Sigmoid colon (tissue), 7 donors: ENCODE measurements at places on chromosomes 3 and 15. TPM values are rescaled to one million over a fixed set of nuclear protein-coding genes. Genes with fewer than 3 reads are reported as not detected.

DNA sequence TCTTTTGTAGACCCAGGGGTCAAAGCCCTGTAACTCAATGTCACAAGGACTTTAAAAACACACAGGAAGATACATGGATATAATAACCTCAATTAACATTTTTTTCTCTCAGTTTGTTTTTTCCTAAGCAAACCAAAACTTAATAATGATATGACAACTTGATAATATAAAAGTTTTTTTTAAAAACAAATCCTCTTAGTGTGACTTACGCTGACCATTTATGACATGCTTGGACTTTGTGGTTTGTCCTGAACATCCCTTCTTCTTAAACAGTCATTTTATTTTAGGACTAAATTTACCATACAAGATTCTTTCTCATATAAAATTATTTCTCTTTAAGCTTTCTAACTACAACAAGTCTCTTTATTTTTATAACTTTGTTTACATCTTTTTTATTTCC lies 25.4 kb upstream of the FAM3D start:
- H3K4me1 ChIP-seq, result no peaks in the 10 kb centered on the region
- DNase-seq, result no peak
- no peaks in the 10 kb centered on the region for H3K36me3 ChIP-seq
- no peak overlapping the region for H3K27ac ChIP-seq
- H3K27me3 ChIP-seq, result no peaks in the 10 kb centered on the region

DNA sequence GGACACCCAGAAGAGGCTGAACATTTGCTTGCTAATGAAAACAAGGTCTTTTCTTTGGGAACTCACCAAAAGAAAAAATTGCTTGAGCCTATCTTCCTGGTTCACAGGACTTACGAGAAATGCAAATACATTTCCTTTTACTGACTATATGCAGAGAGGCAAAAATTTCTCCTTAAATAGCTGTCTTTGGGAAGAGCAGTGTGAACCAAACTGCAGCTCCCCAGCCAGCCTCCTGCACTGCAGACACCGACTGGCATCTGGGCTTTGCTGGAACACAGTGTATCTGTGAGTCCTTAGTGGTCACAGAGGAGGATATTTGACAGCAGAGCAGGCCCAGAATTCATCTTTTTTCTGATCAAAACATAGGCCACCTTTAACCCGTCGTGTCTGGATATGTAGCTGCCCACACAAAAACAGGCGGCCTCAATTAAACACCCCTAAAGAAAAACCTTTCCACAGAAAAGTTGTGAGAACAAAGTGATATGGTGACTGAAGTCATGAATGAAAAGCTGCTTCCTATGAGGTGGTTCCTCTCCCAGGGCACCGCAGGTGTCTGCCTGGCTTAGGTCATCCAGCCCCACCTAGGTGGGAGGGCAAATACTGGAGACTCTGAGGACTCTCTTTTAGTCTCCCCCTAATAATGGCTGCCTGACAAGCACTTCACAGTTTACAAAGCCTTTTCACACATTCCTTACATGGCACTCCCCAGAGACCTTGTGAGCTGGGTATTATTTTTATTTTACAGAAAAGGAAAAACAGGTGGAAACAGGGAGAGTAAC lies 46.1 kb upstream of the TMEM158 start:
- no peaks in the 10 kb centered on the region for H3K4me1 ChIP-seq
- H3K27me3 ChIP-seq, result no peaks in the 10 kb centered on the region
- no peak for DNase-seq
- no peak overlapping the region for H3K27ac ChIP-seq

- no peaks in the 10 kb centered on the region for H3K36me3 ChIP-seq
- H3K27me3 ChIP-seq, result no peaks in the 10 kb centered on the region
- no peak overlapping the region for H3K4me3 ChIP-seq
These were observed 44.4 kb downstream of the COL6A5 start for GRCh38 chr3:130389743-130390478.

The AGBL1 gene
- total RNA-seq, result not detected

- H3K27me3 ChIP-seq, result no peaks in the 10 kb centered on the region
- H3K36me3 ChIP-seq, result no peaks in the 10 kb centered on the region
- peaks cover 17% of the 10 kb centered on the region for H3K4me1 ChIP-seq
- no peak for DNase-seq
These were observed 427.0 kb upstream of the RARB start for GRCh38 chr3:25000971-25001591.

The CHRM5 gene
- not detected for total RNA-seq

The ERICH6 gene
- total RNA-seq, result not detected

The SERPINI2 gene
- total RNA-seq, result not detected

The LMCD1 gene
- 20.7 TPM for total RNA-seq

The GOLGA8S gene
- 0.36 TPM for total RNA-seq

DNA sequence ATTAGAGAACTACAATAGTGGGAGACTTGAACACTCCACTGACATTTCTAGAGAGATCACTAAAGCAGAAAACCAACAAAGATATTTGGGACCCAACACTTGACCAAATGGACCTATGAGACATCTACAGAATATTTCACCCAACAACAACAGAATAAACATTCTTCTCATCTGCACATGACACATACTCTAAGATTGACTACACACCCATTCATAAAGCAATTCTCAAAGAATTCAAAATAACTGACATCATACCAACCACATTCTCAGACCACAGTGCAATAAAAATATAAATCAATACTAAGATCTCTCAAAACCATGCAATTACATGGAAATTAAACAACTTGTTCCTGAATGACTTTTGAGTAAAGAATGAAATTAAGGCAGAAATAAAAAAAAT lies 473.7 kb downstream of the LPP start:
- no peaks in the 10 kb centered on the region for H3K36me3 ChIP-seq
- no peak for DNase-seq
- H3K27me3 ChIP-seq, result no peaks in the 10 kb centered on the region
- H3K27ac ChIP-seq, result peak overlapping the region; percentile 72

- H3K36me3 ChIP-seq, result no peaks in the 10 kb centered on the region
- H3K4me3 ChIP-seq, result no peak overlapping the region
- H3K4me1 ChIP-seq, result no peaks in the 10 kb centered on the region
- H3K27me3 ChIP-seq, result no peaks in the 10 kb centered on the region
- DNase-seq, result no peak
These were observed 66.4 kb downstream of the SCN5A start for GRCh38 chr3:38582941-38583645.

DNA sequence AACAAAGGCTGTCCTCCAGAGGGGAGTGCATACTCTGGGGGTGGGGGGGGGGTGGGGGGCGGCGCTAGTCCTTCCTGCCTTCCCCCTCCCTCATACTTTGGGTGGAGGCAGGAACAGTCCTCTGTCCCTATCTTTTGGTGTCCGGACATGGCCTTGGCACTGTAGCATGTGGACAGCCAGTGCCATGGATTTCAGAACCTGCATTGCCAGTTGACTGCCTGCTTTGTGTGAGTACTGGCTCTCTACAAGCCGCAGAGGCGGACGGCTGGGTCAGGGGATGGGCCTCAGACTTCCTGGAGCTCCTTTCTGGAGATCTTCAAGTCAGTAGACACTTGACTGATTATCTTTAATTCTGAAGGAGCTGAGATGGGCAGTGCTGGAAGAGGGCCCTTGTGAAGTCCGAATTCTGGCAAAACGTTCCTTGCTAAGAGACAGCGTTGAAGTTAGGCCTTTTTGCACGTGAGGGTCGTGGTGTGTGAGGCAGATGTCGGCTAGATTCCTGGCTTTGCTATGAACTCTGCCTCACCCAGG lies 2.5 kb downstream of the CLDN11 start:
- H3K27me3 ChIP-seq, result peaks cover 32% of the 10 kb centered on the region
- no peaks in the 10 kb centered on the region for H3K36me3 ChIP-seq
- H3K4me3 ChIP-seq, result no peak overlapping the region
- no peaks in the 10 kb centered on the region for H3K4me1 ChIP-seq

- no peak overlapping the region for H3K27ac ChIP-seq
- no peaks in the 10 kb centered on the region for H3K4me1 ChIP-seq
- no peaks in the 10 kb centered on the region for H3K27me3 ChIP-seq
- no peak overlapping the region for H3K4me3 ChIP-seq
- no peaks in the 10 kb centered on the region for H3K36me3 ChIP-seq
These were observed 662.9 kb downstream of the SQOR start for GRCh38 chr15:46297766-46298165.

- no peak for DNase-seq
- no peaks in the 10 kb centered on the region for H3K27me3 ChIP-seq
- peaks cover 34% of the 10 kb centered on the region for H3K4me1 ChIP-seq
- H3K27ac ChIP-seq, result no peak overlapping the region
These were observed 71.5 kb downstream of the GSK3B start for GRCh38 chr3:120022729-120023128.

GRCh38 chr3:188339410-188340295 lies 185.7 kb downstream of the LPP start:
- H3K27me3 ChIP-seq, result no peaks in the 10 kb centered on the region
- H3K27ac ChIP-seq, result peak overlapping the region; percentile 55
- DNase-seq, result no peak
- H3K4me1 ChIP-seq, result peaks cover 88% of the 10 kb centered on the region
- H3K36me3 ChIP-seq, result no peaks in the 10 kb centered on the region

DNA sequence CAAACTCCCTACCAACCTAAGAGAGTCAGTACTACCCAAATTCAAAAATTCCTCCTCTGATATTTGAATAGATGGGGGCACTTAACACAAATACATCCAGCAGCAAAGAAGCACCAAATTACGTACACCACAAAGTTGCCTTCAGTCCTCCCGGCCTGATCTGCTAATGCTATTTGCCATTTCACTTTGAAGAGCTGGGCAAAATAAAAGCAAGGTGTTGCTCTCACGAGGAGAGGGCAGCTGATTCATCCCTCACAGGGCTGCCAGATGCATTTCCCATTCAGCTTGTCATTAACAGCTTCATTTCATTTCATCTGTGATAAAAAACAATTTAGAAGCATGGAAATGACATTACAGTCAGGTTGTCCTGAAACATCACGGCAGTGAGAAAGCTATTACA lies 283.4 kb upstream of the VEPH1 start:
- peaks cover 21% of the 10 kb centered on the region for H3K4me1 ChIP-seq
- H3K27me3 ChIP-seq, result no peaks in the 10 kb centered on the region
- no peak for DNase-seq
- no peaks in the 10 kb centered on the region for H3K36me3 ChIP-seq
- H3K27ac ChIP-seq, result peak overlapping the region; percentile 19
- H3K4me3 ChIP-seq, result no peak overlapping the region

The ALDH1A3 gene
- total RNA-seq, result 36.4 TPM

The CISH gene
- 2.1 TPM for total RNA-seq
